ENCODE measurements at places on chromosomes 2 and 18.

DNA sequence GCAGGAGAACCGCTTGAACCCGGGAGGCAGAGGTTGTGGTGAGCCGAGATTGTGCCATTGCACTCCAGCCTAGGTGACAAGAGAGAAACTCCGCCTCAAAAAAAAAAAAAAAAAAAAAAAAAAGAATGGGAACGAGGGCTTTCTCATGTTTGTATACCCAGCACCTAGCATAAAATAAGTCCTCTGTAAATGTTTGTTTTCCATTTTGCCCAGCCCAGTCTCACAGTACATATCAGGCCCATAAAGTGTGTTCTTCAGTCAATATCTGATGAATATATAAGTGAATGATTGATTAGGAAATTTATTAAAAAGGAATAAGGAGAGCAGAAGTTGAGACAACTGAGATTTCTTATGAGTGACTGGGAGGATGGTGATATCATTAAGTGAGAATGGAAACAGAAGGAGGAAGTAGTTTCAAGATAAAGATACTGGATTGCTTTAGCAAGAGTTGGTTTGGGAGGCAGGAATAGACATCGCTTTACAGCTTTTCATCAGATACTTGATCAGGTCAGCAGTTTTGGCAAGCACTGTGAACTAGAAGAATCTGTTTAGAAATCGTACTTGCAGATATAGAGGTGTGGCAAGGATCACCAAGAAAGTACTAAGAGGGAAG, 327.5 kb downstream of the KIAA1328 start:
- no peak for DNase-seq

DNA sequence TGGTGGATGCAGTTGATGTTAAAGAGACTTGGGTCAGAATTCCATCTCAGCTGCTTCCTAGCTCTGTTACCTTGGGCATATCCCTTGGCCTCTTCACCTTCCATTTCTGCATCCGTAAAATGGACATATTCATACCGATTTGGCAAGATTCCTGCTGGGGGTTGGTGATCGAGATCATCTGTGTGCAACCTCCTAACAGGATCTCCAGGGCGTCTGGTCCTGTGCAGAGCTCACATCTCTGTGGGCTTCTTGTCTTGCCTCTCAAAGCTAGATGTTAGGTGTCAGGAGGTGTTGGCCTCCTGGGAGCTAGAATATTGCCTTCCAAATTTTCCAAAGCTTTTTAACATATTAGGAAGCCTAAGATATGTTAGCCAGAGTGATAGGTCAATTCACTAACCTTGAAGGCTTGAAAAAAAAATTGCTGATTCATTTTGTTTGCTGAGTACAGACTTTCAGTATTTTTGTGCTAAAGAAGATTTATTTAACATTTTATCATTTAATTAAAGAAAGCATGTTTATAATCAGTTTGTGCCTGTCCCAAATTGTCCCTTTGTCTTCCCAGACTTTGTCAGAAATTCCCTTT, 69.7 kb upstream of the ZNF516 start:
- DNase-seq: no peak

GRCh38 chr2:22273853-22274252, 1111.1 kb upstream of the KLHL29 start:
- no peak for DNase-seq

DNA sequence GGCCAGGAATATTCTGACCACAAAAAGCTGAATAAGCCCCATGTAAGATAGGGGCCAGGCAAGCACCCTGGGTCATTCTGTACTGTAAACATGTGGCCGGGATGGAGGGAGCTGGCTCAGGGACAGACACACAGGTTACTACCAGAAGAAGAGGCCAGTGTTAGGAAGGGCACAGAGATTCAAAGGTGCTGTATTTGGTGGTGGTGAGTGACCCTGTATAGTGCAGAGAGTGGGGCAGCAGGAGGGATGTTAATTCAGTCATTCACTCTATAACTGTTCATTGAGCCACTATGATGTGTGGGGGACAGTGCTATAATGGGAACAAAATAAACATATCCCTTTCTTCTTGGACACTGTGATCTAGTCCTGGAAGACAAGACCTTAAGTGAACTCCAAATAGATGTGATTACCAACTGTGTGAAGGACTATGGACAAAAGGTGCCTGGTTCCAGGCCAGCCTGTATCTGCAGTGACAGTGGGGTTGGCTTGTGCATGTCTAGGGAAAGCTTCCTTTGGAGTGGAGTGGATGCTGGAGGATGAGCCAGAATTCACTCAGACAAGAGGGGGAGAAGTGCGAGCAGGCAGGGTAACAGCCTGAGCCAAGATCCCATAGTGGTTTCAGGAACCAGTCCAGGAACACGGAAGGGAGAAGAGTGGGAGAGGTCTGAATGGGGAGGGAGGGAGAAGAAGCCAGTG, 8.3 kb downstream of the MOCOS start:
- no peak for DNase-seq
